ENCODE measurements at places on chromosomes 6 and 20.

DNA sequence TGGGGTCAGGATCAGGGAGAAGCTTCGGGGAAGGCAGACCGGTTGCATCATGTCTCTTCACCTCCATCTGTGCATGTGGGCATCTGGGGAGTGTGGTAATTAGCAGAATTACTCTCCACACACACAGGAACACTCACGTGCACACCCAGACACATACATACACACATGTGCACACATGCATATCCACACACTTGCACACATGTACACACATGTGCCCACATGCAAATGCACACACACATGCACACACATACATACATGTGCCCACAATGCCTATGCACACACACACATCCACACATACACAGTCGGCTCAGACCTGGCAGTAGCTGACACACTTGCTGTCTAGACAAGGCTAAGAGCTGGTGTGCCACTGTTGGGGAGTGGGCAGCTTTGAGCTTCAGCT lies 212.3 kb upstream of the PMEPA1 start:
- DNase-seq = no peak

DNA sequence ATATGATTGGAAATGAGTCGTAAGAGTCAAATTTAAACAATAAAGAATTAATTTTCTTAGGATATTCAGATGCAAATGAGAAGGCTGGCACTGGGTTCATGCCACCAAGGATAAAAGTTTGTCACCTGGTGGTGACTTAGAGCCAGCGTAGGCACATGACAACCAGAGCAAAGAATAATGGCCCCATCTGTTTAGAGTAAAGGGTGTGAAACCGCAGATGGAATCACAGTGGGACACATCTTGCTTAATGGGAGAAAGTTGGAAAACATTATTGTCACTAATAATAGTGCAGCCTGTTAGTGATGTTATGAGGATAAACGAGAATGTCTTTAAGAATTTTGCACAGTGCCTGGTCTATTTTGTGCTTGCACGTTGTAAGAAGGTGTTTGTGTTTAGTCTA lies 727.8 kb downstream of the QKI start:
- no peak for DNase-seq

- no peak for DNase-seq
These were observed 2.5 kb downstream of the SRMS start for GRCh38 chr20:63544958-63545516.

- DNase-seq = no peak
These were observed 2.5 kb upstream of the IGF2R start for GRCh38 chr6:159966339-159966738.

GRCh38 chr6:116011520-116011919 lies 49.2 kb downstream of the FRK start:
- DNase-seq = no peak

- DNase-seq = no peak
These were observed 582.9 kb upstream of the CDH4 start for GRCh38 chr20:60669211-60669610.

DNA sequence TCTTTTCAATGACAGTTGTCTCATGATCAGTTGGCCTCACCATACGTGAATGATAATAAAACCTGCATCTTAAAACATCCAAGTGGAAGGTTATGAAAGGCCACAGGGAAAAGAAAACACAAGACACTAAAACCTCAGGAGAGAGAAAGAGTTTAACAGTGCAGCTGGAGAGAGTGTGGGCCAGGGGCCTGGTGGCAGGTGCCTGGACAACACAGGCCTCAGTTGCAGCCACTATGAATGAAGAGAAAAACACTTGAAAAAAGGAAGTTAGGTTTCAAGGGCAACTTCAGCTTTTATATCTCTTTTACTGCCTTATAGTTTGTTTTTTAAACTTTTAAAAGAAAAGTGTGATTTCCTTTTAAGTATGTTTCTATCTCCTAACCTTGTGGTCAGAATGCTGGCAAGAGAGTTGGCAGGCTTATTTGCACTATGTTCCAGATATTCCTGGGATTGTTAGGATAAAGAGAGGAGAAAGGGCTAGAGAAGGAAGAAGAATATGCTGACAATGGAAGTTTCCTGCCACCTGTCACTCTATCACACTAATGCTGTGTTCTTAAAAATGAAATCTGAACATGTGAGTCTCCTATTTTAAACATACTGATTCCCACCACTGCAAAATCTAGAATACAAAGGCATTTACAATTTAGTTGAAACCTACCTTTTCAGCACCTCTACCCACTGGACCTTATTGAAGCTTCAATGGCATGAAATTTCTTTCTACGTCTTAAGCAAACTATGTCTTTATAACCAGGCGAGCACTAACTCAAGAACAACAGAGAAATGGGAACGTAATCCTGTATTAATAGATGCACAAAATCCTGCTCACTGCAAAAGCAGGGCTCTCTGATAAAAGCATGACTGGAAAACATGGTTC lies 222.4 kb downstream of the CD83 start:
- no peak for DNase-seq

DNA sequence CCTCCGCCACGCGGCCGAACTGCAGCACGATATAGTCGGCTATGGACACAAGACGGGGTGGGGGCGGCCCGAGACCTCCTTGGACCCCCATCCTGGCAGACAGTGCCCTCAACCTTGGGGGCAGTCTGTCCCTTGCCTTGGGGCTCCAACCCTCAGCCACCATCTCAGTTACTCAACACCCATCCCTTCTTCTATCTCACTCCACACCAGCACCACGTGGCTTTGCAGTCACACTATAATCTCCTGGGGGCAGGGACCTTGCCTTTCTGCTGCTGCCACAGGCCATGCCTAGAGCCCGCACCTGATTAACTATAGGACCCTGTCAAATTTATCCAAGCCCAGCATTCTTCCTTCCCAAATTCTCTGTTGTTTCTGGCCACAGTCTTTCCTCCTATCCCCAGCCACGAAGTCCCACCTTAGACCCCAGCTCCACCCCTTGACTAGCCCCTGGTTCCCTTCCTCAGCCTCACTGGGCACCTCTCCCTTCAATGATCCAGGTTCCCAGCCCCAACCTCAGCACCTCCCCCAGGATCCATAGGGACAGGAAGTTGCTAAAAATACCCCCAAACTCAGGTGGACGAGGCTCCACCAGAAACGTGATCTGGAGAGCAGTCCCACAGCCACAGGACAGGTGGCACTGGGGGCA lies 1.7 kb upstream of the TEAD3 start:
- no peak for DNase-seq

GRCh38 chr6:37481711-37482605 lies 17.7 kb downstream of the CCDC167 start:
- DNase-seq = no peak

- no peak for DNase-seq
These were observed 73.1 kb upstream of the EZR start for GRCh38 chr6:158892266-158892665.

GRCh38 chr6:108566406-108566805 lies 5.7 kb downstream of the FOXO3 start:
- no peak for DNase-seq

DNA sequence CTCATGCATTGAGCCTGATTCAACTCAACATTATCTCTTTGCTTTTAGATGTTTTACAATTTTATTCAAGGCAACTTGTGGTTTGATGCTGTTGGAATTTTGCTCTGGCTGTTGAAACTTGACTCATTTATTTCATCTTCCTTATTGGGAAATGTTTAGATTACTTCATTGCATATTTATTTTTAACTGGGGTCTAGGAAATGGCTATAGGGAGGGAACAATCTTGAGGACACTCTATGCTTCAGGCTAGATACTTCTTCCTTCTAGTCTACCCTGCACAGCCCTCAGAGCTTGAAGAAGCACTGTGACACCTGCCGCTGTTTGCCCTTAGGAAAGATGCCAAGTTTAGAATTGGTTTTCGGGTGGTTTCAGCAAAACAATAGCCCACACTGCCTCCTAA lies 183.4 kb downstream of the ADGRG6 start:
- DNase-seq = no peak

DNA sequence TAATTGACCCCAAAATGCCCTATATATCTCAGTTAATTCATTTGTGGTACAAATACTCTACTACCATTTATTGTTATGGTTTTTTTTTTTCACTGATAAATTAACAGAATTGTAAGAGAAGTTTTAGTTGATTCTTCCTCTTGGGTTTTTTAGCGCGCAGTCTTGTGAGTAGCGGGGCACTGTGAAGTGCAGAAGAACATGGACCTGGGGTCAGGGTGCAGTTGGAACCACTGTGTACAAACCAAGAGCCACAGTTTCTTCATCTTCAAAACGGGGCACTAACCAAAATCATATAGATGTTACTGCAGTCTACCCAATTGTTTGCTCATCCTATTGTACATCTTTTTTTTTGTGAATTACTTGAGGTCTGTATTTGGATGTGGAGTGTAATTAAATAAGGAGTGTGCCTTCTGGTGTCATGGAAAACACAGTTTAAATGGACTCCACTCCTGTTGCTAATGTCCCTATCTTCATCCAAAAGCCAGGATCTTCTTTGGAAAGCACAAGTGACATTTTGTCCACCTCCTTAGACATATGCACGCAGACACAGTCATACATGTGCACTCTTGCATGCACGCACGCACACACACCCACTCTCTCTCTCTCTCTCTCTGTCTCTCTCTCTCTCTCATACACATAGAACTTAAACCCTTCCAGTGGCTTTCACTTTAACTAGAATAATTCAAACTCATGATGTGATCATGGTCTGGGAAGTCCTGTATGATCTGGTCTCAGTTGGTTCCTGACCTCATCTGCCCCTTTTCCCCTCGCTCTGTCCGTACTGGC lies 51.5 kb downstream of the AFDN start:
- no peak for DNase-seq

- no peak for DNase-seq
These were observed 566.2 kb upstream of the NOX3 start for GRCh38 chr6:156021746-156022396.

GRCh38 chr6:43170417-43170930 lies 595 bp upstream of the SRF start:
- no peak for DNase-seq

GRCh38 chr20:58040447-58041290 lies 187.8 kb downstream of the ANKRD60 start:
- no peak for DNase-seq

GRCh38 chr6:33248643-33248931 lies 23.1 kb downstream of the VPS52 start:
- DNase-seq = peak; percentile 30

DNA sequence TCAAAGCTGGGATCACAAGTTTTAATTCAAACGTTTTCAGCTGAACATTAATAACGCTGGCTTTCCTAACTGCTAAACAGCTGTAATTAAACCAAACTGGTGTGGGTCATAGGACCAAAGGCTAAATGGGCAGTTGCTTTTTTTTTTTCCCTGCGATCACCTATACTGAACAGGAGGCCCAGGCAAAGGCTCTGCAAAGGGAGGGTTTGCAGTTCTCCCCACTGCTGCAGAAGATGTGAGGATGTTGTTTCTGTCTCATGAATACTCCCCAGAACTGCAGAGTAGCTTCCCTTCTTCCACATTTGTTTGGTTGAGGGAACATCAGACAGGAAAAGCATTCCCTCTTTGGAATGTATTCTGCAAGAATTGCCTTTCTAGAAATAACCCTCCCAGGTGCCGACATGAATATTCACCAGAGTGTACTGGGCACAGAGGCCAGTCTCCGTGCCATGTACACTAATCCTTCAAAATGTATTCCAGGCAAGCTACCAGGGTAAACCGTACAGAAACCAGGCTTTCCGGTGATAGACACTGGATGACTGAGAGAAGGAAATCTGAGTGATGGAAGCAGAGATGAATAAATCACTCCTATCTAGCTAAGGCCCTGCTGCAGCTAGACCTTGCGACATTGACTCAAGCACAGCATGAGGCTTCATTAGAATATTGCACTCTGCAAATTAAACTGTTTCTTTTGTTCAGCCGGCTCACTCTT lies 370.1 kb downstream of the BTBD9 start:
- no peak for DNase-seq
